Left ventricle myocardium superior (tissue), 1 donor: ENCODE measurements at places on chromosomes 1 and 21. TPM values are rescaled to one million over a fixed set of nuclear protein-coding genes. Genes with fewer than 3 reads are reported as not detected.

DNA sequence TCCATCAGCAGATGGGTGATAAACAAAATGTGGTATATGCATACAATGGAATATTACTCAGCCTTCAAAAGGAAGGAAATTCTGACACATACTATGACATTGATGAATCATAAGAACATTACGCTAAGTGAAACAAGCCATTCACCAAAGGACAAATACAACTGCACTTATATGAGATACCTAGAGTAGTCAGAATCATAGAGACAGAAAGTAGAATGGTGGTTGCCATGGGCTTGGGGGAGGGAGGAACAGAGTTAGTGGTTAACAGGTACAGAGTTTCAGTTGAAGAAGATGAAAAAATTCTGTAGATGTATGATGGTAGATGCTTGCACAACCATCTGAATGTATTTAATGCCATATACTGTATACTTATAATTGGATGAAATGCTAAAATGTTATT, 39.1 kb upstream of the KCNK2 start:
- no peak for DNase-seq

DNA sequence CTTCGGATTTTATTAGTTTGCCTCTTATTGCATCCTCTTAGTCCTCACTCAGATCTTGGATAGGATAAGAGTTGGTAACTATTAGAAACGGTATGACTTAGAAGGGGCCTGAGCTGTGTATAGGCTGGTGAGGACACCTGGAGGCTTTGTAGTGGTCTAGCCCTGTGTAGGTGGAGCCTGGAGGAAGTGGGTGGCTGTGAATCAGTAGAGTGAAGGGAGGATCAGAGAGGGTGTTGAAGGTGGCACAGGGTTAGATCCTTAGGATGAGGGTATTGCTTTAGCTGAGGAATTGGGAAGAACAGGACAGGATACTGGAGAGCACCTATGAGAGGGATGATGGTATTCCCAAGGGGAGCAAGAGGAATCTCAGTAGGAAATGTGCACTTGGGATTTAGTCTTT, 5.7 kb downstream of the VANGL1 start:
- no peak for DNase-seq

- no peak for DNase-seq
These were observed 4.5 kb upstream of the EXTL1 start for GRCh38 chr1:26016953-26017545.

GRCh38 chr1:75992312-75992711, 60.1 kb upstream of the ASB17 start:
- no peak for DNase-seq

GRCh38 chr21:17798796-17799195, 20.4 kb downstream of the C21orf91 start:
- no peak for DNase-seq

GRCh38 chr1:40232444-40232843, 15.3 kb upstream of the TMCO2 start:
- no peak for DNase-seq

GRCh38 chr1:3756394-3756793, 4.1 kb downstream of the CCDC27 start:
- DNase-seq, result no peak

DNA sequence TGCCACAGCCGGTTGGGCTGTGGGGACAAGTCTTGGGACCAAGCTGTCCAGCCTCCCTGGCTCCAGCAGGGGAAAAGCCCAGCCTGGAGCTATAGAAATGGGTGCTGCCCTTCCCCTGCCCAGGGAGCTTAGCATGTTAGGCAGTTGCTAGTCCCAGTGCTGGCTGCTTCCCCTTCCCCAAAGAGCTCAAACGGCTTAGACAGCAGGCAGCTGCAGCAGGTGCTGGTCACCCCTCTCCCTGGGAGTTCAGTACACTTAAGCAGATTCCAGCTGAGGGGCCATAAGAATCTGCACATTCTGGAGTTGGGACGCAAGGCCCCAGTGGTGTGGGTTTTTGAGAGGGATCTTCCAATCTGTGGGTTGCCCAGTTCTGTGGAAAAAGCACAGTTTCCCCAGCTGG, 11.1 kb upstream of the REG4 start:
- DNase-seq, result no peak

- DNase-seq, result no peak
These were observed 233.5 kb downstream of the OMA1 start for GRCh38 chr1:58312971-58313563.

- DNase-seq, result no peak
These were observed 85.8 kb downstream of the FNBP1L start for GRCh38 chr1:93533677-93534076.

DNA sequence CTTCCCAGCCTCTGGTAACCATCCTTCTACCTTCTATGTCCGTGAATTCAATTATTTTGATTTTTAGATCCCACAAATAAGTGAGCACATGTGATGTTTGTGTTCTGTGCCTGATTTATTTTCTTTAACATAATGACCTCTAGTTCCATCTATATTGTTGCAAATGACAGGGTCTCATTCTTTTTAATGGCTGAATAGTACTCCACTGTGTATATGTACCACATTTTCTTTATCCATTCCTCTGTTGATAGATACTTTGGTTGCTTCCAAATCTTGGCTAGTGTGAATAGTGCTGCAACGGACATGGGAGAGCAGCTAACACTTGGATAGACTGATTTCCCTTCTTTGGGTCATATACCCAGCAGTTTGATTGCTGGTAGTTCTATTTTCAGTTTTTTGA, 51.8 kb downstream of the WDR4 start:
- DNase-seq, result no peak

DNA sequence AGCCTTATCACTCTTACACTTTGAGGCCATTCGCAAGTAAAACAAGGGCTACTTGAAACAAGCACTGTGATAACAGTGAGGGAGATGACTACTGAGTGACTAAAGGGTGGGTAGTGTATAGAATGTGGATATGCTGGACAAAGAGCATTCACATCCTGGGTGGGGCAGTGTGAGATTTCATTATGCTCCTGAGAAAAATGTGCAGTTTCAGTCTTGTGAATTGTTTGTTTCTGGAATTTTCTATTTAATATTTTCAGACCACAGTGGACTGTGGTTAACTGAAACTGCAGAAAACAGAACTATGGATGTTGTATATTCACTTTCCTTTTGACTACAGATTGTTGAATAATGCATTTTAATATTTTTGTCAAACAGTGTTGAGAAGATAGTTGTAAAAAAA, 25.1 kb upstream of the B3GALT2 start:
- no peak for DNase-seq

GRCh38 chr1:231527586-231528171, 790 bp upstream of the TSNAX start:
- no peak for DNase-seq

DNA sequence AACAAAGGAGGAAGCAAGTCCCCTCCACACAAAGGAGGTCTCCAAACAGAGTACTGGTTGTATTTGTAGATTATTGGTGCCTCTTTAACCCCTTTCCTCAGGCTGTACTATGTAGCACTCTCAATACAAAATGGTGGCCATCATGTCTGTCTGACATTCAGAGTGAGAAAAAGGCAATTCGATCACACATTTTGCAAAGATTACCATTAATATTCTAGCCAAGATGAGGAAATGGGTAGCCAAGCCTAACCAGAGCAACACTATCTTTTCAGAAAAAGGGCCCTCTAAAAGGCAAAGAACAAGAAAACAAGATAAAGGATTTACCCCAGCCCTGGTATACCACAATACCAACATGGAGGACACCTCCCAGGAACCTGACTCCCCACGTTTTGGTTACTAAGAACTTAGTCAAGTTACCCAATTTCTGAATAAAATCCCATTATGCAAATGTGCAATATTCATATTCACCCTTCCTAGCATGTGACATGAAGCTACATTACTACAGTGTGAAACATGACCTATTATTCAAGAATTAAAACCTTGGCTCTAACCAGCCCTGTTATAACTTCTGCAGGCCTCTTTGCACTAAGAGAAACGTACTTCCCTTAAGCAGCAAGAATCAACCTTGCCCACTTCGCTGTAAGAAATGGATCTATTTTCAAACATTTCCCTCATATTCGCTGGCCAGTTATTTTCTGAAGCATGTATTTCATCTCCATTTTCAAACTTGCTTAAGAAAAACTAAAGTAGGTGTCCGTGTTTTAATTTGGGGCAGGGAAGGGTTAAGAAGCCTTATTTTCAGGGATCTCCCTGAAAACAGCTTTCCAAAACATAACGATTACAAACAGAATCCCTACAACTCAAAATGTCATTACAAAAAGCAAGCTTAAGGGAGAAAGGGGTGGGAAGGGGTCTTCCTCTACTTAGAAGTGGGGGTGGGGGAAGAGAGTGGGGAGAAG, 2.1 kb downstream of the KDM5B start:
- no peak for DNase-seq

GRCh38 chr21:36065497-36066036, 4.3 kb upstream of the CBR1 start:
- DNase-seq, result no peak

DNA sequence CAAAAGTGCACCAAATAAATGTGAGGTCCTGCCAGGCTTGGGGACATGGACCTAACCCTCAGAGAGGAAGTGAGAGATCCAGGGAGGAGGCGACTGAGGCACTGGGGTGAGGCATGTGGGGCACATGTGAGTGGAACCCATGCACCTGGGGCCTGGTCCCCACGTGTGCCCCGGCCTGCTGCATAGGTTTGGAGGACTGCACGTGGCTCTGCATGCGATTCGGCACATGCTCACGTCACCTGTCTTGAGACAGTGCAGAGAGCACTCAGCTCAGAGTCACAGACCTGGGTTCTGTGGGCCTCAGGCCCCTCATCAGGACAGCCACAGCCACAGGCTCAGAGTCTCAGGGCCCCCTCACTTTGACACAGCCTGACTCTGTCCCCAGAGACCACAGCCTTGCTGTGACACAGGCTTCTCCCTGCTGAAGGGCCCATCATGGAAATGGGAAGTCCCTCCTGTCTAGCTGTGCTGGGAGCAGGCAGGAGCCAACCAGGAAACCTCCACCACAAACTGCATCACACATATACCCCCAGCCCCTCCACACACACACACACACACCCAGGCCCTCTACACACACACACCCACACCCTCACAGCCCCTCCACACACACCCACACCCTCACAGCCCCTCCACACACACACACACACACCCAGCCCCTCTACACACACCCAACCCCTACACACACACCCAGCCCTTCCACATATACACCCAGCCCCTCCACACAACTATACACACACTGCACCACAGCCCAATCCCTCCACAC, 48.2 kb downstream of the SLC9A1 start:
- no peak for DNase-seq

GRCh38 chr1:20711285-20712214, 6.3 kb downstream of the KIF17 start:
- no peak for DNase-seq

- DNase-seq, result no peak
These were observed 9.1 kb downstream of the LGALS8 start for GRCh38 chr1:236532850-236533249.

DNA sequence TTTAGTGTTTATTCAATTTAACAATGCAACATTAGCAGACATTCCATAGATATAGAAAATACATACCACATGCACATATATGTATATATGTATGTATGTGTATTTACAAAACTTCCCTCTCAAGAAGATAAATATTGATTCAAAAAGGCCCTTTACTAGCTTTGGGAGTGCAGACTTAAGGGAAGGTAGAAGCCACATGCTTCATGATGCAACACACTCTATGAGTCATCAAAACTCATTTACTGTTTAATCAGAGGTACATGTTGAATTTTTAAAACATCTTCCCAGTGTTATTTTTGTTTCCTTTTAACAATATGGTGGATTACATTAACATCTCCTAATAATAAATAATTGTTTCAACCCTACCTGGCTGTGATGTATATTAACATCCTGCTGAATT, 61.4 kb upstream of the KIRREL1 start:
- no peak for DNase-seq

DNA sequence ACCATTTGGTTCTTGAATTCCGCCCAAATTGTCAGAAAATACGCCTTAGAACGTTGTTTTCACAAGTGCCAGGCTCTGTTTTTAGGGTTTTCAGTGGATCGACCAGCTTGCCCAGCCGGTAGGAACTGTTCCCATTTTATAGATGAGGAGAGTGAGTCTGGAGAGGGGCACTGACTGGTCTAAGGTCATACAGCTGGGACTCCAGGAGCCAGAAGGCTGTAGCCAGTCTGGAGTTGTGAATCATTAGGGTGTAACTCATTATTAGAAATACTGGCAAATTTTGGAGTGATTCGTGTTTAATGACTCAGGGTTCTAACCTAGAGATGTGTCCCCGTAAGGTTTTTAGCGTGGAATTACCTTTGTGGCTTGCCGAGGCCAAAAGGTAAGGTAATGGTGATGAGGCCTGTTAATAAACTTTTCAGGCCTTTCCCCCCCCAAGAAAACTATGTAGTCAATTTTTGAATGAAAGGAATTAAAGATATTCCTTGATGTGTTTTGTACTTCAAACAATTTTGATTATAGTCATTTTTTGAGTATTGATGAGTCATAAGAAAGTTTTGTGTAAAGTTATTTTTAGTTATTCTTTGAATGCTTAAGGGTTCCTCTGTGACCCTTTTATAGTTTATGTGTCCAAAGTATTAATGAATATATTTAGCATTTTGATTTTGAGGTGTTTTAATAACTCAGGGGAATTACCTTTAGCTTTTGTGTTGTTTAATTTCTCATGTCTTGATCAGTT, 2.1 kb downstream of the DYRK1A start:
- no peak for DNase-seq

DNA sequence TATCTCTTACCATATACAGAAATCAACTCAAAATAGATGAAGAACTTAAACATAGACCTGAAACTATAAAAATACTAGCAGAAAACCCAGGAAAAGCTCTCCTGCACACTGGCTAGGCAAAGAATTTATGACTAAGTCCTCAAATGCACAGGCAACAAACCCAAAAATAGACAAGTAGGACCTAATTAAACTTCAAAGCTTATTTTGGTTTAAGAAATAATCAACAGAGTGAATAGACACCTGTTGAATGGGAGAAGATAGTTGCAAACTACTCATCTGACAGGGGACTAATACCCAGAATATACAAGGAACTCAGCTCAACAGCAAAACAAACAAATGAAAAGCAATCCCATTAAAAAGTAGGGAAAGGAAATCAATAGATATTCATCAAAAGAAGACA, 40.7 kb downstream of the WARS2 start:
- DNase-seq, result no peak

Gene KCND3
- 19.8 TPM for total RNA-seq

Gene MTARC2
- 24.9 TPM for total RNA-seq

Gene NBPF6
- total RNA-seq, result not detected

Gene AVPR1B
- total RNA-seq, result not detected

Gene GJB4
- not detected for total RNA-seq

Gene RASSF5
- total RNA-seq, result 4.2 TPM

Gene CRB1
- 0.79 TPM for total RNA-seq

Gene LPAR3
- 20.4 TPM for total RNA-seq

Gene FCRL1
- total RNA-seq, result not detected

Gene ENTREP3
- total RNA-seq, result 15.0 TPM

Gene OR2G6
- not detected for total RNA-seq

Gene MPL
- total RNA-seq, result 0.40 TPM
